ENCODE measurements at places on chromosomes 11 and 22.
A peak's percentile ranks its signal among the peaks of the same experiment; 100 is the strongest.

GRCh38 chr11:88402192-88402715 is 64.7 kb upstream of the CTSC start:
- DNase-seq: no peak

- no peak for DNase-seq
These were observed 71.4 kb downstream of the EFCAB6 start for GRCh38 chr22:43740587-43741270.

DNA sequence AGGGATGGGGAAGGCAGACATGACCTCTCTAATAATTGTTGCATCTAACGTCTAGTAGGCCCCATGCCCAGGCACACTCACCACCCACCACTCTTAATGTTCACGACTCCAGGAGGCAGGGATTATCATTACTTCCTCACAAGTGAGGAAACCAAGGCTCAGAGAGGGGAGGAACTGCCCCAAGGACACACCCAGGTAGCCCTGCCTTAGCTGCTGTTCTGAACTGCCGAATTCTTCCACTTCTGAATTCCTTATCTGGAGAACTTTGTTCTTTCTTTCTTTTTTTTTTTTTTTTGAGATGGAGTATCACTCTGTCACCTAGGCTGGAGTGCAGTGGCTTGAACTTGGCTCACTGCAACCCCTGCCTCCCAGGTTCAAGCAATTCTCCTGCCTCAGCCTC is 16.7 kb downstream of the SLCO2B1 start:
- DNase-seq: no peak

DNA sequence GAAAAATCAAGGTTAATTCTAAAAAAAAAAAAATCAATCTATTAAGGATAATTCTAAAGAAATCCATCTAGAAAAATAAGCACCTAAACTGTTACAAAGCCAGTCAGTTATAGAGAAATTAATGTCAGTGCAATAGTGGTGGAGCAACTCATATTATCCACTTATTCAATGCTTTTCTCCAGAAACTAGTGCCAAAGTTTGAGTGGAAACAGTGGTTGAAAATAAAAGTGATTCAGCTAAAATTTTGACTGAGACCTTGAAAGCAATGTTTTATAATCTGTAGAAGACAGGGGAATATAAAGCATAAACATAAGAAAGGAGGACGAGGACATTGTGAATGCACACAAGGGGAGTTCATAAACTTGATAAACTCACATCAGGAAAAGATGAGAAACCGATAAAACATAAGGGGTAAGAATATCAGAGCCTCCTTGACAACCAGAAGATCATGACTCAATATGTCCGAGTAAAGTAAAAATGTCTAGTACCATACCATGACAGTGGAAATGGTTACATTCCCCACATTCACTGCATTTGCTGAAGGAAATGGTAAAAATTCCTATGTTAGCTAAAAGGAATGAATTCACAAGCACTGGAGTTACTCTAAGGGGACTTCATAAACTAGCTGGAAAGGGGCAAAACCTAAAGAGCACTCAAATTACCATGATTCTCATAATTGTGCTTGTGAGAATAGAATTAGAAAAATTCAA is 58.7 kb upstream of the SLC5A12 start:
- no peak for DNase-seq

DNA sequence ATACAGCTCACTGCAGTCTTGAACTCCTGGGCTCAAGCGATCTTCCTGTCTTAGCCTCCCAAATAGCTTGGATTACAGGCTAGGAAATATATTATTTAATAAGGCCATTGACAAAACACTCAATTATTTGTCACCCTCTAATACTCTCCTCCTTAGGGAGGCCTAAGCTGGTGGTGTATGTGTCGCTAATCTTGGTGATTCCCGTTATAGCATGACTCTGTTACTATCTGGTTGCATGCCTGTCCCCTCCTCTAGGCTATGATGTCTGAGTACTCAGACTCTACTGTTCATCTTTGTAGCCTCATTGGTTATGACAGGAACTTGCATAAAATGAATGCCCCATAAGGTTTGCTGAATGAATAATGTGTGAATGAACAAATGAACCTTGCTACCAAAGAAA is 87.6 kb downstream of the USP35 start:
- DNase-seq: no peak

GRCh38 chr11:118629761-118630661 is 22.6 kb downstream of the PHLDB1 start:
- no peak for DNase-seq

- DNase-seq: no peak
These were observed 745.7 kb downstream of the FAM181B start for GRCh38 chr11:81987829-81988472.

DNA sequence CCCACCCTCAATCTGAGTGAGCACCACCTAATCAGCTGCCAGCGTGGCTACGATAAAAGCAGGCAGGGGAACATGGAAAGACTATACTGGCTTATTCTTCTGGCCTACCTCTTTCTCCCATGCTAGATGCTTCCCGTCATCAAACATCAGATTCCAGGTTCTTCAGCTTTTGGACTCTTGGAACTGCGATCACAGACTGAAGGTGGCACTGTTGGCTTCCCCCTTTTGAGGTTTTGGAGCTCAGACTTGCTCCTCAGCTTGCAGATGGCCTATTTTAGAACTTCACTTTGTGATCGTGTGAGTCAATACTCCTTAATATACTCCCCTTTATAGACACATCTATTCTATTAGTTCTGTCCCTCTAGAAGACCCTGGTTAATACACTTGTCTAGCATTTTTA is 543.7 kb upstream of the RAG2 start:
- DNase-seq: no peak

DNA sequence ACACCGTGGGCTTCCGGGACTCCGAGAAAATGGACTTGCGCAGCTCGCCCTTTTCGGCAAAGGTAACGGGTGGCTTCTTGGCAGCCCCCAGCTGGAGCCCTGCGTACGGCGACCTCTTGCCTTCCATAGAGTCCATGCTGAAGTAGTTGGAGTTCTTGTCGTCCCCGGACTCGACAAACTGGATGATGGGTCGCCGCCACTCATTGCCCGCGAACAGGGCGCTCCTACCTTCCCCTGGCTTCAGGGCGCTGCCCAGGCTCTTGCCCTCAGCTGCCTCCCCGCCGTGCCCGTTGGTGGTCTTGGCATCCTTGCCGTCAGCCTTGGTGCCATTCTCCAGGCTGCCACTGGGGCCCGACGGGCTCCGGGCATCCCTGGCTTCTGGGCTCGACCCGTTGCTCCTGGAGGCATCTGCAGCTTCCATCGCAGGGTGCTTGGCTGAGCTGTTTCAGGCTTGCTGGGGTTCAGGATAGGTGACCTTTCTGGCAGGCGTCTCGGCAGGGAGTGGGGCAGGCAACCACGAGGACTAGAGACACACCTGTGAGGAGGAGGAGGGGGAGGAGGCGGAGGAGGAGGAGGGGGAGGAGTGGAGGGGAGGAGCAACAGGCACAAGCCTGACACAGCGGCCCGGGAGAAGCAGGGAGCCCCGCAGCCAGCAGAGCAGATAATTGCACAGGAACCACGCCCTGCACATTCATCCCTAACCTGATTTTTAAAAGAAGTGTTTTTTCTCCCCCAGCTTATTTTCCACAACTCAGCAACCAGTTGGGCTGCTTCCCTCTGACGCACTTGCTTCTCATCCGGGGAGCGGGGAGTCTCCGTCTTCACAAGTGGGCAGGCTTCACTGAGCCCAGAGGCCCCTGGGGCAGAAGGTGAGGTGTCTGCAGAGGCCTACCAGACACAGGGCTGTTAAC is at the start of gene TRIM29:
Gene TRIM29, minus strand, starts transcription at position 503 of the 911 bp plus-strand sequence. Its CDS starts 82 bp downstream, at position 421.
- DNase-seq: no peak

GRCh38 chr11:66861038-66861773 is 4.3 kb downstream of the LRFN4 start:
- DNase-seq: no peak

DNA sequence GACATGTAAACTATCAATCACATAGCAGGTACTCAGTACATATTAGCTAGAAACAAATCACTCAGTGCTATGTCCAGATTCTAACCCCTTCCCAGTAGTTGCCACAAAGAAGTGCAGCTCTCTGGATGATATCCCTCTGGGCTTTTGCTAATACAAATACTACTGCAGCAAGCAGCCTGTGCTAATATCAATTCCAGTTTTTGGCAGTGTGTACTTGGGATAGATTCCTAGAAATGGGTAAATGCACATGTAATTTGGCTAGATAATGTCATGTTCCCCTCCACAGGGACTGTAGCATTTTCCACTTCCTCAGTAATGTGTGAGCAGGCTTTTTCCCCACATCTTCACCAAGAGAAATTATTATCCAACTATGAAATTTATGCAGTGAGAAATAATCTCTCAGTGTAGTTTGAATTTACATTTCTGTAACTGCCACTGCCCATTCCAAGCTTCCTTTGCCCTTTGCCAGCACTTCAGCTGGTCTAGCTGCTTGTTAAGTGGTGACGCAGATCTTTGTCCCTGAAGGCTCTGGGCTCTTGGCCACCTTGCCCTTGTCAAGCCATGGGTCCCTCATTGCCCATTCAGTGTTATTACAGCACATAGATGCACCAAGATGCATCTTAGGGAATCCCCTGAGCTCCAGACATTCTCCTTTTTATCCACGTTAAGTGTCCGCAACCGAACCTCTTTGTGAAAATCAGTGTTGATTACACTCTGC is 107.1 kb upstream of the CLPB start:
- DNase-seq: no peak

GRCh38 chr11:116918925-116919655 is 81.7 kb upstream of the APOA1 start:
- no peak for DNase-seq

- DNase-seq: peak; percentile 70
These were observed 705 bp downstream of the BBOX1 start for GRCh38 chr11:27041141-27041899.

GRCh38 chr22:45131749-45132148 is 32.0 kb upstream of the NUP50 start:
- peak; percentile 17 for DNase-seq

DNA sequence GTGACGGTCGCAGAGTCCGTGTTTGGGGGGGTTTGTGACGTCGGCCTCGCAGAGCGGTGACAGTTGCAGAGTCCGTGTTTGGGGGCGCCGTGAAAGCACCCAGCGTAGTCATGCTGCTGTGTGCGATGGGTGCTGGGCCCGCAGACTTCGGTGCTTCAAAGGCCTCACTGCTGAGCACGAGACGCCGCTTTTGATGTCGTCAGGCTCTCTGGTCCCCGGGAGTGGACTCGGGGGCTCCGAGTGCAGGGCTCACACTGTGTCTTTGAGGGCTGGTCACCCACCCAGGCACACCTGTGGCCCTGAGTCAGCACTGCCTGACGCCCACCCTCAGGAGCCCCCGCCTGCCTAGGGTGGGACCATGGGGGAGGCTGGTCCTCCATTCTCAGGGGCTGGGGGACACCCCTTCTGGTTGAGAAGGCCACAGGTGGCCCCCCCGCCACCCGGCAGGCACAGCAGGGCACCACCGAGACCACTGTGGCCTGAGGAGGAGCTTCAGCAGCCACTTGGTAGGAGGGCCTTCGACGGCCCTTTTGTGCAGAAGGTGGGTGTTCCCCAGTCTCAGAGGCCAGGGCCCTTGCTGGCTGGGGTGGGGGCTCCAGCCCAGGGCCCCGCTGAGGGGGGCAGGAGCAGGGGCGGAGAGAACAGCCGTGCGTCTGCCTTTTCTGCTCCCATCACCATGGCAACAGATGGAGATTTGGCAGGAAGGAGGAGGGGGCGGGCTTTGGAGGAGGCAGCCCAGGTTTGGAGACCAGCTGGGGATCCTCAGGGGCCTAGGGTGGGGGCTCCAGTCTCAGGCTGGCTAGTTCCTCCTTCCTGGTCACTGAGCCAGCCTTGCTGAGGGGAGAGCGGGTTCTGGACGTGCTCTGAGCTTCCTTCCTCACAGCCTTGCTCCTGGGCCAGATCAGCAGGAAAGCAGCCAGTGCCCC is 20.9 kb downstream of the BRSK2 start:
- DNase-seq: no peak

GRCh38 chr22:46018859-46019258 is 41.9 kb upstream of the WNT7B start:
- no peak for DNase-seq

- DNase-seq: no peak
These were observed 34.7 kb downstream of the CCDC83 start for GRCh38 chr11:85889676-85890579.

DNA sequence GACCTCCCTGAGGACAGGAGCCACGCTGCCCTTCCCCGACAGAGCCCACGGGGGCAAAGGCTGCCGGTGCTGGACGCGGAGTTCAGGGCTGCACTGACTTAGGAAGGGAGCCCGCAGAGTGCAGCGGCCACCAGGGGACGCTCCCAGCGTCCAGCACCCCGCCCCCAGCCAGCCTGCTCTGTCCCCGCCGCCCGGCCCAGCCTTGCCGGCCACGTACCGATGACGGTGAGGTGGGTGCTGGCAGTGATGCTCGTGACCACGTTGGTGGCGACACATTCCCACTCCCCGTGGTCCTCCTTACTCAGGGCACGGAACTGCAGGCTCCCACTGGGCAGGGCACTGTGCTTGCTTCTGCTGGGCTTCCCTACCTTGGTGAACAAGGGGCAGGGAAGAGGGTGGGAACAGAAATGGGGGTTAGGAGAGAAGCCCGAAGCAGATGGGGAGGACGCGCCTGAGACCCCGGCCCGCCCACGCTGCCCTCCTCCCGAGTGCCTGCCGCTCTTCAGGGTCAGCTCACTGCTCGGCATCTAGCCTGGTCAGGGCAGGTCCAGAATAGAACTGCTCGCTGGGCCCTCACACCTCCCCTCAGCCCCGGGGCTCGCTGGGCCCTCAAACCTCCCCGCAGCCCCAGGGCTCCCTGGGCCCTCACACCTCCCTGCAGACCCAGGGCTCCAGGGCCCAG is 25.9 kb downstream of the IGSF9B start:
- DNase-seq: no peak

- DNase-seq: no peak
These were observed 14.5 kb downstream of the MAML2 start for GRCh38 chr11:96328395-96329010.

- no peak for DNase-seq
These were observed 70.2 kb downstream of the MED15 start for GRCh38 chr22:20577549-20577975.

DNA sequence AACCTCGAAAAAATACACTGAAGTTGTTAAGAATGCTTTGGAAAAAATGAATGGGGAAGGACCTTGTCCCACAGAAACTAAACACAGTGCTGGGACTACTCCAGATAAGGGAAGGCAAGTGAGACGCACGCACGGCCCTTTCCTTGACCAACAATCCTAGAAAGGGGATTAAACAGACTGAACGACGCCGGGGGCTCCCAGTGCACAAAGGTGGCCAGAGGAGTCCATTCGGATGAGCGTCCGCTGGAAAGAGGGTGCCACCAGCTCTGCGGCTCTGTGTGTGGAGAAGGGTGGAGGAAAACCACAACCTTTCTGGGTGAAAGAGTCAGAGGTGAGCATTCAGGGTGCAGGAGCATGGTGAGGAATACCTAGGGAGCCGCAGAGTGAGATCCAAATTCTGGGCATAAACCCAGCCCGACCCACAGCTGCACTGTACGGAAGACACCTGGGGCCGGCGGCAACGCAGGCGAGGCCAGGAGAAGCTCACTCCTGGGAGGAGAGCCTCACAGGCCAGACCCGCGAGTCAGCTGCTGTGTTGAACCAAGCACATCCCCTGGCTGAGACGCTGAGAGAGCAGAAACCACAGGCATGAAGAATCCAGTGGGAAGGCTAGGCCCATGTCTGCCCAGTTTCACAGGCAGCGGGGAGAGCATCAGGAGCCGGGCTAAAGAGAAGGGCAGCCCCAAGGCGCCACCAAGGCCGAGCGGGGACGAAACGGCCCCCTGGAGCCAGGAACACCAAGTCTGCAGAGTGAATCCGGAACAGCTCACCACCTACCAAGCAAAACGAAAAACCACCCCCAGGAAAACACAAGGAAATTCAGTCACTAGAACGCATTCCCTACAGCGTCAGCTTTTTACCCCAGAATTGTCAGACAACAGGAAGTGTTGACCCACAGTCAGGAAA is 177.1 kb downstream of the BRD1 start:
- no peak for DNase-seq

GRCh38 chr11:84261707-84262106 is 975.5 kb upstream of the CCDC90B start:
- peak; percentile 8 for DNase-seq

GRCh38 chr11:98227278-98227677 is 793.5 kb upstream of the CNTN5 start:
- DNase-seq: no peak

Measured in midbrain (tissue), 1 donor.